Esophagus mucosa (tissue), 1 donor: ENCODE measurements at places on chromosomes 3 and 15. TPM values are rescaled to one million over a fixed set of nuclear protein-coding genes. Genes with fewer than 3 reads are reported as not detected.

DNA sequence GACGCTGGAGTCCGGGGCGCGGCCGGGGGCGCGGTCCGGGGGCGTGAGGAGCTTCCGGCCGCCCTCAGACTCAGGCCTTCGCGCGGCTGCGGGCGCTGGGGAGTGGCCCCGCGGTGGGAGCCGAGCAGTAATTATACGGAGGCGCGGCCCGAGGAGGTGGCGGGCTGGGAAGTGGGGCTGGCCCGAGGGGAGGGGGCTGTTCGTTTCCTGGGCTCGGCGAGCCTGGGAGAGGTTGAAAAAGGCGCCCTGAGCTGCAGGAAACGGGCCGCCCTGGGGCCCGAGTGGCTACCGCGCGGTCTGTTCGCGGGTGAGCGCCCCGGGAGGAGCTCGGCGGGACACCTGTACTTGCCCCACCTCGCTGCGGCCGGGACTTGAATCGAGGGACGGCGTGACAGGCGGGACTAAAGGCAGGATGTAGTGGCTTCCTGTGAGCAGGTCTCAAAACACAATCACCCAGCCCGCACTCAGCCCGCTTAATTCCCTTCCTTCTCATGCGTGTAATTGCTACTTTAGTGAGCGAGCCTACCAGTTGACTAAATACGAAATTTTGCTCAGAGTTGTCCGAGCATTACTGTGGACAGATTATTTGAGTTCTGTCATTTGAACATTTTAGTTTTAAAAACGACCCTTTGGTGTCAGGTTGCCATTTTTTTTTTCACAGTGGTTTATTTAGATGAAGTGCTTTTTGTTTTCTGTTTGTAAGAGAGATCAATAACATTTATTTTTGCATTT is 860 bp downstream of the RASA2 start:
- ATAC-seq: peak; percentile 81

DNA sequence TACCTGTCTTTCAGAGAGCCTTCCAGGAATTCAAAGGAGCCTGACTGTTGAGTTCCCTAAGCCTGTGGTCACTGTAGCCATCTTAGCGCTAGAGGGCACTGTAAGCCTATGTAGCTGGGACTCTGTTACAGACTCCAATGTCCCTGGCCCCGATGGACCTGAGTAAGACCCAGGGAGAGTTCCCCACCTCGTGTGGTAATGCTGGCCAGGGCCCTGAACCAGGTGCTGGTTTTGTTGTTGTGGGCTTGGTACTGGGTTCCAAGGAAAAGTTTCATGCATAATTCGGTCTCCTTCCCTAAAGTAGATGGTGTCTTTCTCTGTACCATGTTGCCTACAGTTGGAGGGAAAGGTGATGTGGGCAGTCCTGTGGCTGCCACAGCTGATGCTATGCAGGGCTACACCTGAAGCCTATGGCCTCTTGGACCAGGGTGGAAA is 32.4 kb downstream of the CDAN1 start:
- ATAC-seq: peak; percentile 92

DNA sequence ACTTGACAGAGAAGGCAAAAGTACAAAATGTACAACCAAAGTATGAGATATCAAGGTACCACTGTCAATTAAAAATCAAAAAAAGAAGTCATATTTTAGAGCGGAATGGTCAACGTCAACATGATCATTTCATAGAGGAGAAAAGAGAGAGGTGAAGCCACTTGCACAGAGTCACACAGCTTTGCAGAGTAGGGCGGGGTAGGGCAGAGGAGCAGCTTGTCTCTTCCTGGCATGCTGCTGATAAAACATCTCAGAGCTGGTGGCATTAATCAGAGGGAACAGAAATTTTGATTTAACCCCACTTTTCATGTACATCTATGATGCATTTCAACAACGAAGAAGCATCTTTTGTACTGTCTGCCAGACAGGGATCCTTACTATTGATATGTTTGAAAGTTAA is 5.2 kb upstream of the IGF1R start:
- no peak for ATAC-seq

GRCh38 chr3:98039322-98040024 is 4.4 kb upstream of the GABRR3 start:
- peak; percentile 97 for ATAC-seq

GRCh38 chr15:63288342-63288741 is 10.9 kb downstream of the APH1B start:
- ATAC-seq: no peak

DNA sequence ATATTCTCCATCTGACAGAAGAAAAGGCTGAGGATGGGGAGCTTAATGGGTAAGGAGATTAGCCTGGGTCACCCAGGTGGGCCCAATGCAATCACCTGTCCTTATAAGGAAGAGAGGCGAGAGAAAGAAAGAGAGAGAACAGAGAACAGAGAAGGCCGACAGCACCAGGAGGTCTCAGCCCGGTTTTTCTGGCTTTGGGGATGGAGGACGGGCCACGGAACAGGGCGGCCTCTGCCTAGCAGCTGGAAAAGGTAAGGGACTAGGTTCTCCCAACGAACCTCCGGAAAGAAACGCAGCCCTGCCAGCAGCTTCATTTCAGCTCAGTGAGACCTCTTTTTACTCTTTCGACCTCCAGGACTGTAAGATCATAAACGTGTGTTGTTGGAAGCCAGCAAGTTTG is 196.0 kb upstream of the LYSMD4 start:
- no peak for ATAC-seq

GRCh38 chr3:23739536-23739935 is 66.2 kb upstream of the UBE2E1 start:
- no peak for ATAC-seq

Gene KLF15
- 0.60 TPM for total RNA-seq

Gene GOLGA6L7
- not detected for total RNA-seq

Gene RASGRF1
- 0.12 TPM for total RNA-seq
